SHP77 (cell line): ENCODE measurements at places on chromosomes 12 and 14.

- DNase-seq = no peak
These were observed 116.4 kb downstream of the LRIG3 start for GRCh38 chr12:58803908-58804307.

DNA sequence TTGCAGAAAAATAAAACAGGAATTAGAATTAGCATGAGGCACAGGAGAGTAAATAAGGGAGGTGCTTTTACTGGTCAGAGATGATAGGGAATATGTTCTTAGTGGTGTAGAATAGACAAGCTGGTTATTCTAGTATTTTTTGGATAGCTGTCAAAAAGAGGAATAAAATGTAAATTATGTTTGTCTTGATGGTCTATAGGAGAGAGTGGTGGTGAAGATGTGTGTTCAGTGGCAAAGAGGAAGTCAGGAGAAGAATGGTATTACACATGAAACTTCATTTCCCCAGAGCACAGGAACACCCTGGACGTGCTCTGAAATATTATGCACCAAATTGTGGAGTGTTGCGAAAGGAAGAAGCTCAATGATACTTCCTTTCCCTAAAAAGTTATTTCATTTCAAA, 27.8 kb downstream of the MUCL1 start:
- no peak for DNase-seq

- no peak for DNase-seq
These were observed 128.6 kb upstream of the HIF1A start for GRCh38 chr14:61566537-61567225.

DNA sequence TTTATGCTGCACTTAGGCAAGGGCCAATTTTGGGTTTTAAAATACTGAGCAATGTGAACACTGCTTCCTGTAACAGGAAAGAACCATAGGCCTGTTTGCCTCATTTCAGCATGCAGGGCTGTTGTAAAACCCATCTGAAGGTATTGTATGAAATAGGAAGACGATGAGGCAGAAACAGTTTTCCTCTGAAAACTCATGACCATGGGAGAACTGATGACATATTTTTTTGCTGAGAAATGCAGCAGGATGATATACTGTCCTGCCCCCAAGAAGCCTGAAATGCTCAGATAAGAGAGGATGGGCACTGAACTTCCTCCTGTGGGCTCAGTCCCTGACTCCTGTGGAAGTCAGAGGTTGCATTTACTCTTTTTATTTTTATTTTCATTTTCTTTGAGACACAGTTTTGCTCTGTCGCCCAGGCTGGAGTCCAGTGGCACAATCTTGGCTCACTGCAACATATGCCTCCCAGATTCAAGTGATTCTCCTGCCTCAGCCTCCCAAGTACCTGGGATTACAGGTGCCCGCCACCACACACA, 17.4 kb downstream of the PYGL start:
- no peak for DNase-seq

GRCh38 chr12:97267166-97267565, 195.4 kb upstream of the RMST start:
- no peak for DNase-seq

- DNase-seq = no peak
These were observed 10.0 kb downstream of the SMIM41 start for GRCh38 chr12:52089491-52089890.

DNA sequence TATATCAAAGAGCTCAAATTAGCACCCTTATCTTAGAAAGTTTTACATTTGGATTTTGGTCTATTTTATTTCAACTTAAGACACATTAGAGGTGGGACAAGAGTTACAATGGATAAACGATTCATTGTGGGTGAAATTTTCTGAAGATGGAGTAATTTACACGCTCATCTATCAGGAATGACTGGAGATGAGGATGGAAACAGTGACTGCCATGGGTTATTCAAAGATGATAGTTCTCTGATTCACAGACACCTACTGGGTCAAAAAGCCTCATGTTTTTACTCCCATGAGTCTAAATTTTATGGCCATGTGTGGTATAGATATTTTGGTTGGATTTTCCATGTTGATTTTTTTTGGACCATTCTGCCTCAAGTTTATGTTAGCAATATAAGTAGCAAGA, 22.1 kb downstream of the SAMD4A start:
- no peak for DNase-seq

DNA sequence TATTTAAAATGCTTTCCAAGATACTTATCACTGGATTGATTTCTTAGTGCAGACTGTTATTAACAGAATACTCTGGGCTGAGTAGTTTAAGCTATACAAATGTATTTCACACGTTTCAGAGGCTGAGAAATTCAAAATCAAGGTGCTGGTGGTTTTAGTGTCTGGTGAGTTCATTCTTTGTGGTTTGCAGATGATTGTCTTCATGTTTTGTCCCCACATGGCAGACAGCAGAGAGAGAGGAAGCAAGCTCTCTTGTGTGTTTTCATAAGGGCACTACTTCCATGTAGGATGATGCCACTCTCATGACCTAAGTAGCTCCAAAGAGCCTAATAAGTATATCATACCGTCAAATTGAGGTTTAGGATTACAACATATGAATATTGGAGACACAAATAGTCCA, 1348.9 kb upstream of the FLRT2 start:
- no peak for DNase-seq

DNA sequence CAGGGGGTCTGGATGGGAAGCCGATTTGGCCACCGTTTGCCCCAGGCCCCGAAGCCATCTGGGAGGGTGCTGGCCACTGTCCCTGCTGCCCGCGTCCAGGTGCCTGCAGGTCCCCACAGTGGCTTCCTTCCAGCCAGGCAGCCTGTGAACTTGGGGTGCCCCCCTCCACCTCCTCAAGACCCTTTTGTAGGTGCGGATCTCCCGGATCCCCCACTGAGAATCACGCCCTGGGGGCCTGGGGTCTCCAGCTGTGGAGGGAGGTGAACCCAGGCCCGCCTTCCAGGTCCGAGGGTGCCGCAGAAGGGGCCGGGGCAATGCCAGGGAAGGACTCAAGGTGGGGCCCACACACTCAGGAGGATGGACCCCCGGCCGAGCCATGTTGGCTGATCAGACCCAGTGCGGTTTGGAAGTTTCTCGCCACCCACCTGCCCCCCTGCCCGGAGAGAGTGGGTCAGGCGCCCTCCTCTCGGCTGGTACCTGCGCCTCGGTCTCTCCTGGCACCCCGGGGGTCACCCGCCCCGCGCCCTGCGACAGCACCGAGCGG, 1.7 kb downstream of the MMP17 start:
- no peak for DNase-seq

DNA sequence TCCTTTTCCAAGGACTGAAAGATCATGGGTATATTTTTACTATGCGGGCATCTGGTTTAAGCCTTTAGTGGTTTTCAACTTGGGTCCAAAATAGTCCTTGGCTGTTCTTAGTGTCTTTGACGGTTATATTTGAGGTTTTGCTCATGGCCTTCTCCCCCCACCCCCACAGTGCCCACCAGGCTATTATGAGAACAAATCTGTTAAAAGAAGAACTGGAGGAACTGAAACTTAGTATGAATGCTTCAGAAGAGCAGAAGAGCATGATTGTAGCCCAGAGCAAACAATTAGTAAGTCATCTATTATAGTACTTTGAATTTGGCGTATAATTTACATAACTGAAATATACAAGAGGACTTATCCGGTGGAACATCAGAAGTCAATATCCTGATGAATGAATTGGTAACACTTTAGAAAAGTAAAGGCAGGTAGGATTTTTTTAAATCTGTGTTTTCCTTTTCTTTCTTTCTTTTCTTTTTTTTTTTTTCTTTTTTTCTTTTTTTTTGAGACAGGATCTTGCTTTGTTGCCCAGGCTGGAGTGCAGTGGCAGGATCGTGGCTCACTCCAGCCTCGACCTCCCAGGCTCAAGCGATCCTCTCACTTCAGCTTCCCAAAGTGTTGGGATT, 71.8 kb upstream of the BCAT1 start:
- no peak for DNase-seq

DNA sequence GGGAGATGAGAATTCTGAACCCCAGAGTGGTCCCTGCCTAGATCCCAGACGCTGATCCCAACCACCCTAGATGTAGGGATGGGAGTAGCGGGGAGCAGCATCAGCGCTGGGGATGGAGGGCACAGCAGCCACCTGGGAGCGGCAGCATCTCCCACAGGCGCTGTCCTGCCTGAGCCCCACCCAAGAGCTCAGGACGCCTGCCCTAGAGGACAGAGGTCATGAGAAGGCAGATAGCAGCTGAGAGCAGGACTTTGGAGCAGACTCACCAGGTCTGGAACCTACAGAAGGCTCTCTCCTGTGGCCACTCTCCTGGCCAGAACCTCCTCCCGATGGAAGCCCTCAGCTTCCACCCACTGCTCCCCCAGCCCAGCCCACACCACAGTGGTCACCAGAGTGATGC, 7.2 kb downstream of the CCDC85C start:
- DNase-seq = no peak

GRCh38 chr12:118038137-118038536, 21.6 kb downstream of the RFC5 start:
- no peak for DNase-seq

DNA sequence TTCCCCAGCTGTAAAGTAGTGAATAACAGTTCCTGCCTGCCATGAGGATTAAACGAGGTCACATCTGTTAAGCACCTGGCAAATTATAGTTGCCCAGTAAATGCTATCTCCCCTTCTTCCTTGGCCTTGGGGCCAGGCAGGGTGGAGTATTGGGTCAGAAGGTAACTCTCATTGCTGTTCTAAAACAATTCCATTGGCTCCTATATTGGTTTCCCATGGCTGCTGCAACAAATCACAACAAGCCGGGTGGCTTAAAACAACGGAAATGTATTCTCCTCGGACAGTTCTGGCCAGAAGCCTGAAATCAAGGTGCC, 31.9 kb downstream of the MMAB start:
- DNase-seq = no peak

DNA sequence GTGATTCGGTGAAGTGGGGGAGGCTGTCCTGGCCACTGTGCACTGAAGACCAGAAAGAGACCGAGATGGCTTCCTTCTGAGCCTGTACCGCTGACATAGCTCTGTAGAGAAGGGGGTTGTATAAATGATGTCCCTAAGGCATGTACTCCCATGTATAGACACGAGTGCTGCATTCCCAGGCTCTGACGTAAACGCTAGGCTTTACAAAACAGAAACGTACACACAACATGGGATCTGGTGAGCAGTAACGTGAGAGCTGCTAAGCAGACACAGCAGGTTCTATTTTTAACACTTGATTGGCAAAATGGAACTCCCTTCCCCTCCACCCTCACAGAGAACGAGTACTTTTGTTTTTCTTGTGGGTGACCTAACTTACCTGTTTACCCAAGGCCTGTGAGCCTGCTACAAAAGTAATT, 35.9 kb downstream of the ACADS start:
- DNase-seq = no peak

- no peak for DNase-seq
These were observed 22.9 kb downstream of the IRF2BPL start for GRCh38 chr14:77005559-77005958.

DNA sequence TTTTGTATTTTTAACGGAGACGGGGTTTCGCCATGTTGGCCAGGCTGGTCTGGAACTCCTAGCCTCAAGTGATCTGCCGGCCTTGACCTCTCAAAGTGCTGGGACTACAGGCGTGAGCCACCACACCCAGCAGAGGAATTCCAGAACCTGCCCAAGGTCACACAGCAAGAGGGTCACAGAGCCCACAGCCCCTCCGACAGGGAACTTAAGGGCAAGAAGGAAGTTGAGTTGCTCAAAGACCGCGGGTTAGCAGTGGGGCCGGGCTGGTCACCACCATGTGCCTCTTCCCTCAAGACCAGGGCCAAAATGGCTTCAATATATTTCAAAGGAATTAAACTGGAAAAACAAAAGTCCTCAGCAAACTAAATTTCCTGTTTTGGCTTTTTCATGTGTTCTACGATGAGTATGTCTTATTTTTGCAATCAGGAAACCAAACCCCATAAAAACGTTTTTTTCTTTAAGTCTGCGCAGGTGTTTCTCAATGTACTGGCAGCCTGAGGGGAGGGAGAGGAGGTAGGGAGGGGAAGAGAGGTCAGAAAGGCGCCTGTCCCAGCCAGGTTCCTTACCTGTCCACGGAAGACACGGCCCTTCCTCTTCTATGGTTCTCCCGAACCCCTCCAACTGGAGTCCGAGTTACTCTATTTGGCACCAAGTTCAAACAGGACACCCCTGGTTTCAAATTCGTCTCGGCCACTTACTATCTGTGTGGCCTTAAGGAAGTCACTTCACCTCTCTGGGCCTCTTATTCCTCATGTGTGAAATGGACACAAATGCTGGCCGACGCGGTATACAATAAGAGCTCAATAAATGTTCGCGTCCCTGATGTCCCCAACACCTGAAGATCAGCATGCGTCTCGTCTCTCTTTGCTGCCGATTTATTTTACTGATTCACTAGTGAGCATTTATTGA, 778 bp downstream of the SLC8B1 start:
- no peak for DNase-seq

DNA sequence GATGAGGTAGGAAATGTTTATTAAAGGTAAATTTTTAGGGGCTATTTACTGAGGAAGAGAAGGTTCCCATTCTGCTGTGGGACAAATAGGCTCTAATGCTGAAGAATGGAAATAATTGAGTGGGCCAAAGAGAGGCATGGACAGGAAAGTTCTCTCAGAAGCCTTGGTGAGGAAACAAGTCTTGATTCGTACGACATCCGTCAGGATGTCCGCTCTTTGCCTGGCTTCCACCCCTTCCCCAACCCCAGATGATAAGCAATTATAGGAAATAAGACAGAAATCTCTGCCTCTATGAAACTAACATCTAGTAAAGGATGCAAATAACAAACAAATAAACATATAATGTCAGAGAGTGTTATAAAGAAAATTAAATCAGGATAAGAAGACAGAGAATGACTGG, 91.7 kb upstream of the BCAT1 start:
- no peak for DNase-seq

GRCh38 chr12:83945871-83946270, 966.7 kb downstream of the SLC6A15 start:
- no peak for DNase-seq

GRCh38 chr12:22275843-22276242, 58.7 kb downstream of the ST8SIA1 start:
- DNase-seq = no peak

DNA sequence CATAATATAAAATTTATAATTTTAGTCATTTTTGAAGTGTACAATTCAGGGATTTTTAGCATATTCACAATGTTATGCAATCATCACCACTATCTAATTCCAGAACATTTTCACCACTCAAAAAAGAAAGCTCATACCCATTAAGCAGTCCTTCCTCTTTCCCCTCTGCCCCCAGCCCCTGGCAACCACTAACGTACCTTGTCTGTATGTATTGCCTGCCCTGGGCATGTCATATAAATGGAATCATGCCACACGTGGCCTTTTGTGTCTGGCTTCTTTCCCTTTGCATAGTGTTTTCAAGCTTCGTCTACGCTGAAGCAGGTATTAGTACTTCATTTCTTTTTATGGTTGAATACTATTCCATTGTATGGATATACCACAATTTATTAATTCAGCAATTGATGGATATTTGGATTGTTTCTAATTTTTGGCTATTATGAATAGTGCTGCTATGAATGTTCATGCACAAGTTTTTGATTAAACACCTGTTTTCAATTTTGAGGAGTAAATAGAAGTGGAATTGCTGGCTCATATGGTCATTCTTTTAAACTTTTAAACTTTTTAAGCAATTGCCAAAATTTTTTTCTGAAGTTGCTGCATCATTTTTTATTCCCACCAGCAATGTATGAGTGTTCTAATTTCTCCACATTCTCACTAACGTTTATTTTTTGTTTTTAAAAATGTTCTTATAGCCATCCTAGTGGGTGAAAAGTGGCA, 1.6 kb upstream of the SSTR1 start:
- no peak for DNase-seq

GRCh38 chr12:43151441-43151981, 400.5 kb downstream of the ADAMTS20 start:
- DNase-seq = no peak

GRCh38 chr12:47557386-47557785, 148.4 kb downstream of the RPAP3 start:
- no peak for DNase-seq
